HuH-7.5 (cell line): ENCODE measurements at places on chromosomes 11 and 22.

GRCh38 chr11:63502252-63502820 is 3.5 kb upstream of the LGALS12 start:
- DNase-seq: no peak

DNA sequence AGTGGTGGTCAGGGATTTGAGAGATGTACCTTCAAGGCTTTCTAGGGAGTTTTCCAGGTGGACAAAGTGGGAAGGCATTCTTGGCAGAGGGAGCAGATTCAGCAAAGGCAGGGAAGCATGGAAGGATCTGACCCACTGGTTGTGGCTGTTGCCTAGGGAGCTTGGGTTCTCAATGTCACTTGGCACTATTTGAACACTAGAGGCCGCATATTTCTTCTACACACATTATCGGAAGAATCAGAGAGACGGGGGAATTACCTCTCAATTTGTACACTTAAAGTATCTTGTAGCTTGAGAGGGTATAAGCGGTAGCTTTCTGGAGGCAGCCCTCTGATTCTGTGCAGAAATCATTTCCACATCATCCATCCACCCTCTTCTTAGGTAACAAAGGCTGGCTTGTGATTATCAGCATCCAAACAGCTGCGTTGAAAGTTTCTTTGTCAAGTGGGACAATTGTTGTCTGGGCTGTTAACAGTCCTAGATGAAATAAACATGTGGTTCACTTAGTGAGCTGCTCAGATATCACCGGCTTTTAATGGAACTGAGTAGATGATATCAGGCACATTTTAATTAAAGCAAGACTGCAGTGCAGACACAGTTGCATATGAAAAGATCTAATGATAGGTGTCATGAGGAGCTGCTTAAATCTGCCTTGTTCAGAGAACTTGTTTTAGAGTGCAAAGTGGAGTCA is 2.6 kb downstream of the NELL1 start:
- peak; percentile 58 for DNase-seq

DNA sequence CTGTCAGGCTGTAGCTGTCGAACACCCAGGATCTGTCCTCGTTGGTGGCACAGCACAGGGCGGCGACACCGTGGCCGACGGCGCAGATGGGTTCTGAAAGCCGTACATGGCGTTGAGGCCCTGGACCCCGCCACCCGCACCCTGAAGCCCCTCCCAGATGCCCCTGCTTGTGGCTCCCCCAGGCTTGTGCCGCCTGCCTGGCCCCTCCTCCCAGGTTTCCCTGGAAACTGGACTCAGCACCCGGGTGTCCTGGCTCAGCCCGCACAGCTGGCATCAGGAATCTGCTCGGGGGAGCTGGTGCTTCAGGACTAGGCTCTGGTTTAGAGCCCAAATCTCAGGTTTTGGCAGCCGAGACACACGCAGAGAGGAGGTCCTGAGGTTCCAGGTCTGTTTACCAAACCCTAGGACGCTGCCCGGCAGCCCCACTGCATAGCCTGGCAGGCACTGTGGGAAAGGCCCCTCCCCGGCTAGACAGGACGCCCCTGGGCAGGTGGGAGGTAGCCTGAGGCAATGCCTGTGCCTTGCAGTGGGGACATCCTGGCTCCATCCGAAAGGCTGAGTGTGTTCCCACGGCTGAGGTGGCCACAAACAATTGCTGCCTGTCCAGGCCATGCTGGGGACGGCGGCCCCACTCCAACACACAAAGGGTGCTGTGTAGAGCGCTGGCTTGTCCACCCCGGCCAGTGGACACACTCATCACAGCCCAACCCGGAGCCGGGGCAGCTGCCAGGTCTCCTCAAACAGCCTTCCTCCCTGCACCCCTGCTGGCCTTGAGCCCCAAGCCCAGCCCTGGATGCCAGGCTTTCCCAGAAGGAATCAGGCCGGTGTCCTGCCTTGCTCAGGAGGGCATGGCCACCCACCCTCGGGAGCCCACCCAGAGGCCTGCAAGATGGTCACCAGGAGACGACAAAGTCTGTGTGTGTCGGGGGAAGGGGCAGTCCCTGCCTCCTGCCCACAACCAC is 4.6 kb downstream of the GATD1 start:
- DNase-seq: no peak

GRCh38 chr11:119506436-119506835 is 83.5 kb upstream of the THY1 start:
- DNase-seq: no peak

- DNase-seq: no peak
Measured at GRCh38 chr11:13333456-13333957, 55.9 kb downstream of the BMAL1 start.

DNA sequence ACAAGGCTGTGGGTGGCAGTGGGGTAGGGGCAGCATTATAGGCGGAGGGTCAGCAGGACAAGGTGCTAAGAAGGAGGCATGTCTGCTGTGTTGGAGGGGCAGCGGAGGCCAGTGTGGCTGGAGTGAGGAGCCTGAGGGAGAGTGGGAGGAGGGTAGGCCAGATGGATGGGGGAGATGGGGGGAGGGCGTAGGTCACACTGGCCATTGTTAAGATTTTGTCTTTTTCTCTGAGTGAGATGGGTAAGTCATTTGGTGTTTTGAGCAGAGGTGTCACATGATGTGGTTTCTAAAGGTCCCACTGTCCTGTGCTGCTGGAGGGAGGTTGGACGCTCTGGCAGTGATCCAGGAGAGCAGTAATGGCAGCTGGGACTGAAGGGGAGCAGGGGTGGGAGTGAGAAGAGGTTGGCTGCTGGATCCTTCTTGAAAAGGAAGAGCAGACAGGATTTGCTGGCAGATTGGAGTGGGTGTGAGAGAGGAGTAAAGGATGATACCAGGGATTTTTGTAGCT is 9.8 kb downstream of the PPP6R3 start:
- no peak for DNase-seq

GRCh38 chr11:22752908-22753310 is 76.7 kb downstream of the SVIP start:
- DNase-seq: no peak

- no peak for DNase-seq
Measured at GRCh38 chr11:1998290-1998689, 648 bp upstream of the H19 start.

DNA sequence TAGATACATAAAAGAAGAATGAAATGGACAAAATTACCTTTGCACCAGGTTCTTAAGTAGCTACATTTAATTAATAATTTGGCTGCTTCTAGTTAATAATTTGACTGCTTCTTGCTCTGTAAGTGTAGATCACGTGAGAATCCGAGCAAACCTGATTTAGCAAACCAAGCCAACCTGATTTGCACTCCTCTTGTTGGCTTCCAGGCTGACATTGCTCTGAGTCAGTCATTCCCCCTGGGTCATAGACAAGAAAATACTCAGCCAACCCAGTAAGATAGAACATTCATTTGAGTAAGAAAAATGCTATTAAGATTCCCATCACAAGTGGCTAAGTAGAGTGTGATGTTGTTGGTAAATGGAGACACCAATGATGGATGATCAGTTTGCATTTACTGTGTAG is 304.1 kb downstream of the C11orf87 start:
- DNase-seq: no peak

DNA sequence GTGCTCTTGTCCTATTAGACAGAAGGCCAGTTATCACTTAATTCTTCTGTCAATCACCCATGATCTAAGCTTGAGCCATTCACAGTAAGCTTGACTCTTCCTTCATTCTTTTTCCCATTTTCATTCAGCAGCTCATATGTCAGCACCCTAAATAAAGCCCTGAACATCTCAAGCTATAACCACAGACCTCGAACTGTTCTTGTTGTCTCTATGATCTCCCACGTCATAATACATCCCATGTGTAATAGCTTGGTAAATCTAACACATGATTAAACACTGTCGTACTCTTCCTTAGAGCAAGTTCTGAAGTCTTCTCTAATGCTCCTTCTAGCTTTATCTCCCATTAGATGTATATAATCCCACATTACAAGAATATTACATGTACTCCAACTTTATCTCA is 14.4 kb downstream of the MUC15 start:
- DNase-seq: no peak

GRCh38 chr22:44664149-44664548 is 37.9 kb upstream of the PRR5 start:
- no peak for DNase-seq

DNA sequence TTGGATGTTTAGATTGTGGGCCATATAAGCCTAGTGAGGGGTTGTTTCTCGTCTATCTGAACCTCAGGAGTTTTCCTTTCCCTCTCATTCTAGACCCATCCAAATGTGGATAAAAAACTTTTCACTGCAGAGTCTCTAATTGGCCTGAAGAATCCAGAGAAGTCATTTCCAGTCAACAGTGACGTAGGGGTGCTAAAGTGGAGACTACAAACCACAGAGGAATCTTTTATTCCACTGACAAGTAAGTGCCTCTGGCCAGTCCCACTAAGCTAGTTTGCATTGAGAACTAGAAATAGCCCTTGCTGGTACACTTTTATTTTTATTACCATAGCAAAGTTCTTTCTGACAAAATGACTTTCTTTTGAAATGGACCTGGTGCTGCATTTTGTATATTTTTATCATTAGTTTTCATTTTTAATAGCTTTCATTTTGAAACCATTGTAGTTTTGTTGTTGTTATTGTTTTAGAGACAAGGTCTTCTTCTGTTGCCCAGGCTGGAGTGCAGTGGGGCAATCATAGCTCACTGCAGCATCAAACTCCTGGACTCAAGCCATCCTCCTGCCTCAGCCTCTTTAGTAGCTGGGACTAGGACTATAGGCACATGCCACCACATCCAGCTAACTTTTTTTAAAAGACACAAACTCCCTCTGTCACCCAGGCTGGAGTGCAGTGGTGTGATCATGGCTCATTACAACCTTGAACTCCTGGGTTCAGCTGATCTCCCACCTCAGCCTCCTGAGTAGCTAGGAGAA is 14.6 kb upstream of the PHLDB1 start:
- DNase-seq: no peak
